ENCODE measurements at places on chromosomes 7 and 10. TPM values are rescaled to one million over a fixed set of nuclear protein-coding genes. Genes with fewer than 3 reads are reported as not detected.
A peak's percentile ranks its signal among the peaks of the same experiment; 100 is the strongest.

- no peak for DNase-seq
Measured at GRCh38 chr10:26540601-26541000, 102.5 kb downstream of the APBB1IP start.

GRCh38 chr10:36171556-36171952, 529.5 kb upstream of the FZD8 start:
- peak; percentile 19 for DNase-seq

- DNase-seq = no peak
Measured at GRCh38 chr7:133978502-133979295, 148.4 kb upstream of the LRGUK start.

DNA sequence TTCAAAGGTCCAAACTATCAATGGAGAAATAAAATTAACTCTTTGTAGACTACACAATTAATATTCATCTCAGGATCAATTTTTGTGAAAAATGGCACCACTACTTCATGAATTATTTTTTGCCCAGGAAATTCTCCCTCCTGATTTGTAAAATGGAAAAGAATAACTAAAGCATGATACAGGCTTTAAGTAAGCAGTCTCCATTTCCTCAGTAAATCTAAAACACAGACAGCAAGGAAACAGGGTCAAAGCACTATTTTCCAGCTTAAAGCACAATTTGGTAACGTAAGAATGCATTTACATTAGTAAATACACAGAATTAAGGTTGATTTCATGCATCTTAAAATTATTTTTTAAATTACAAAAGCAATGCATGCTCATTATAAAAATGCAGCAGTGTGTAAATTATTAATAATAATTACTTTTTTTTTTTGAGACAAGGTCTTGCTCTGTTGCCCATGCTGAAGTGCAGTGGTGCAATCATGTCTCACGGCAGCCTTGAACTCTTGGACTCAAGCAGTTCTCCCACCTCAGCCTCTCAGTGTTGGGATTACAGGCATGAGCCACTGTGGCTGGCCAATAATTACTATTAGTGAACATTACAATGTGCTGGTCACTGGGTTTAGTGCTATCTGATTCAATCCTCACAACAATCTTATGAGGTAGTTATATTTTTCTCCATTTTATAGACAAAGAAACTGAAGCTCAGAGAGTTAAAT, 26.1 kb upstream of the VCL start:
- no peak for DNase-seq

GRCh38 chr7:130367836-130368746, 12.2 kb upstream of the CPA1 start:
- DNase-seq = no peak

DNA sequence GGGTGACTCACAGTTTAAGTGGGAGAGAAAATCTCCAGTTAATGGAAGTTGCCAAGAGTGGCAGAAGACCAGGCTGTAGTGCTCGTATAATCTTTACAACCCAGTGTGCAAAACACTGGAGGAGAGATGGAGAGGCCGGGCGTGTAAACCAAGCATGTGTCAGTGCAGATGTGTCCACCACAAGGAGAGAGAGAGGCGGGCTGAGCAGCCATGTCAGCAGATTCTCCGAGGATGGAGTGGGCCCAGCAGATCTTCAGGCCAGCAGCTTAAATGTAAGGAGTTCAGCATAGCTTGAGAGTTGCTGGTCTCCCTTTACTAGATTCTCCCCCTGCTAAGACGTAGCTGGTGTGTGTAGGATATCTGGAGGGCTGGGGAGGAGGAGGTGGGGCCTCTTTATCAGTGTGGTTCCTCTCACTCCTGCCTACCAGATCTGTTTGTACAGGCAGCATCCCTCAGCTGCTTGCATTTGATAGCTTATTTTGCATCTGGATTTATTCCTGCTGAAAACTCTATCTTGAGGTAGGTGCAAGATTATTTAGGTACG, 13.7 kb downstream of the BPGM start:
- DNase-seq = no peak

The CCDC172 gene
- total RNA-seq = not detected

The GJC3 gene
- not detected for total RNA-seq

The ACHE gene
- total RNA-seq = not detected

The RTKN2 gene
- total RNA-seq = 8.6 TPM

All from LHCN-M2 (cell line).